ENCODE measurements at places on chromosomes 2 and 18. TPM values are rescaled to one million over a fixed set of nuclear protein-coding genes. Genes with fewer than 3 reads are reported as not detected.

DNA sequence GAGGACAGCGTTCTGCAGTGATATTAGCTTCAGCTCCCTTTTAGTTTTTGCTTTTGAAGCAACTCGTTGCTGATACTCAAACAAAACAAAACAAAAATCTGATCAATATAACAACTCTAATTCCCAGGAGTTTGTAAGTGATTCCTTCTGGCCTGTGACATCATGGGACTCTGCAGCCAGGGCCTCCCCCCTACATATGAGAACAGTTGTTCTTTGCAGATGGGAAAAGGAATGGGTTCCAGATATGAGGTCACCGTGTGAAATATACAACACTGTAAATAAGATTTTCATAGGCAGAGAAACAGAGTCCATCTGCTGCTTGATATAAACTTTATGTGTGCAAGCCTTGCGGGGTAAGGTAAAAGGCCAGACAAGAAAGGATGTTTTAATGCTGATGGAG is 56.7 kb downstream of the DIS3L2 start:
- DNase-seq: no peak

- DNase-seq: no peak
Measured at GRCh38 chr2:150286730-150287362, 200.6 kb downstream of the RND3 start.

DNA sequence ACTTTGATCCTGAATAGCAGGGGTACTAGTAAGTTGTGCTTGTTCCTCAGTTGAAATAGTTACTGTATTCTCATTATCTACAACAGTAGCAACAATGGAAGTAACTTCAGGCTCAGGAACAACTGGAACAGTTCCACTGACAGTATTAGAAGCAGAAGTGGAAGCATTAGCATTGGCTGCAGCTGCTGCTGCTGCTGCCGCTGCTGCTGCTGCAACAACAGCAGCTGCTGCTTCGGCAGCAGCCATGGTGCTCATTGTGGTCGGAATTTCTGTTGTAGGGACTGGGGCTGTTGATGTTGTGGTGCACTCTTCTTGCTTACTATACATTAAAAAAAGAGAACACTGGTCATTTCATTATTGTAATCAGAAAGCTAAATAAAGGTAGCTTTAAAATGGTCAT is 40.8 kb downstream of the PRPF40A start:
- DNase-seq: no peak

Gene REG3A
- not detected for total RNA-seq

DNA sequence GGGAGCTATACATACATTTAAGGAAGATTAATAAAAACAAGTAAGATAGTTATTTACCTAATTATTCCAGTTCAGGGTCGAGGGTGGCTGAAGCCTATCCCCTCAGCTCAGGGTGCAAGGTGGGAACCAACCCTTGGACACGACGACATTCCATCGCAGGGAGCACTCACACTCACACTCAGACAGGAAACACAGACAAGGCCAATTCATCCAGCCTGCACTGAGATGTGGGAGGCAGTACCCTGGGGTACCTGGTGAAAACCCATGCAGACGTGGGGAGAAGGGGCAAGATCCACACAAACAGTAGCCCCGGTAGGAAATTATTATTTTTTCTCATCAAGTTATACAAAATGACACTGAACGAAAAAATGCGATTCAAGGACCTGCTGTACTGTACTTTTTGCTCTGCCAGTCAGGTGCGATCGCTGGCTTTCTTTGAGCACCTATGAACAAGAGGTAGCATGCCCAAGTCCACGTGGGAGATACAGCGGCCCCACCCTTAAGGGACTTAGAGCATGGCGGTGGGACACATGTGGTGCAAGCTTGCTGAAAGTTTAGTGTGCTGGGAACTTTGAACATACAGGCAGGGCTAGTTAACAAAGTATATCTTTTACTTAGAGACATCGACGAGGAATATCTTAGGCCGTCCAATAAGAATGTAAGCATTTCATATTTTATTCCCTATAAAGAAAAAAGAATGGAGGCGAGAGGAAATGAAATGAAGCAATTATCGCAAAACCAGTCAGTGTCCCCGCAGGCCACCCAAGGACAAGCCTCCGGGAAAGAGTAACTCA is 624 bp downstream of the METTL8 start:
- DNase-seq: no peak

DNA sequence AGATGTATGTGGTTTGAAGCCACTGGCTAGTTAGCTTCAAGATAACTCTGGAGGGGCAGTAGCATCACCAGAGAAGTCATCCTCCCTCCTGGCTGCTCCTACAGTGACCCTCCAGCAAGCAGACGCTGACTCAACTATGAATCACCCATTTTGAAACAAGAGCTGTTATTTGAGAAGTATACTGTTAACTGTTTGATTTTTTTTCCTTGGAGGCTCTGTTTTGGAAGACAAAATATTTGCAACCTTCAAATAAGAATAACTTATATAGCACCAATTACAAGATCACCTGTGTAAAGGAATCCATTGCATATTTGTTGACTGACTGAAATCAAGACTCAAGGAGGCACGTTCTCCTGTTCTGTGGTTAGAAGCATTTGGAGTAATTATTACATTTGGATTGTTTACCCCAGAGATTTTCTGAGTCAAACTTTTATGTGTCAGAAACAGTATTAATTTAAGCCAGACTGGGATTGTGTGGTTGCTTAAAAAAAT is 313.8 kb downstream of the MTX2 start:
- DNase-seq: peak; percentile 87

Gene DOCK10
- total RNA-seq: 32.6 TPM

- DNase-seq: no peak
Measured at GRCh38 chr18:59822612-59823550, 76.9 kb upstream of the PMAIP1 start.

GRCh38 chr18:4068552-4069158 is 386.5 kb downstream of the DLGAP1 start:
- peak; percentile 7 for DNase-seq

DNA sequence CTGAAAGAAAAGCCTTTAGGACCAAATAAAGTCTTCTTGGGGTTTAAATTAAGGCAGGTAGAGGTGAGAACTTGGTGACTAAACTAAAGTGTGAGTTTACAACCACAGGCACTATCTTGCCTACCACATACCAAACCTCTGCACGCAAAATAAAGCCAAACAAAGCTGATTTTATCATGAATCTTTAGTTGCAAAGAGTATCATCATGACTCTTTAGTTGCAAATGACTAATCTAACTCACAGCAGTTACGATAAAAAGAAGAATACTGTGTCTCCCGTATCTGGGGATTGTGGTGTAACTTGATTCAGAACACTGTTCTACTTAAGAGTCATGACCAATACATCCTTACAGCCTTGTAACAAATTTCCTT is 11.2 kb downstream of the CFAP210 start:
- no peak for DNase-seq

Gene POLR1B
- 15.1 TPM for total RNA-seq

Gene TSPYL6
- not detected for total RNA-seq

Gene C2orf78
- total RNA-seq: 0.03 TPM

GRCh38 chr2:88636026-88636425 is 8.8 kb upstream of the EIF2AK3 start:
- DNase-seq: no peak

GRCh38 chr2:39497082-39497801 is 60.2 kb upstream of the MAP4K3 start:
- no peak for DNase-seq

Gene DHX57
- total RNA-seq: 24.5 TPM
